ENCODE measurements at places on chromosomes 7 and 10.

- no peak for DNase-seq
Measured at GRCh38 chr10:117775526-117775925, 233.0 kb downstream of the EMX2 start.

DNA sequence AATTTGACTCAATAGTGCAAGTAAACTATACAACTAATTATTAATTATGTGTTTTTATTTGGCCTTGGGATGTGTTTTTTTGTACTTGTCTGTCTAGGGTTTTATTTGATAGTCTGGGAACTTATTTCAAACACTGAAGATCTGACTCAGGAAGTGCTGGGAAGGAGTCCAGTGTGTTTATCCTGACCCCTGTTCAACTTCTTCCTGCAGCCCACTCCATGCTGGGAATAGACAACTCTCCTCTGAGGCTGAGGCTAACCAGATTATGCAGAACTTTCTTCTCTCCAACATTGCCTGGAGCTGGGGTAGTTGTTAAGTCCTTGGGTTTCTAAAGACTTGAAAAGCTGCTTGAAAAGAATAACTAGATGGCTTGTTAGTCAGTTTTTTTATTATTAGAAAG lies 6.9 kb downstream of the CISD1 start:
- no peak for DNase-seq

GRCh38 chr10:123150986-123151736 lies 3.0 kb upstream of the BUB3 start:
- DNase-seq: no peak

DNA sequence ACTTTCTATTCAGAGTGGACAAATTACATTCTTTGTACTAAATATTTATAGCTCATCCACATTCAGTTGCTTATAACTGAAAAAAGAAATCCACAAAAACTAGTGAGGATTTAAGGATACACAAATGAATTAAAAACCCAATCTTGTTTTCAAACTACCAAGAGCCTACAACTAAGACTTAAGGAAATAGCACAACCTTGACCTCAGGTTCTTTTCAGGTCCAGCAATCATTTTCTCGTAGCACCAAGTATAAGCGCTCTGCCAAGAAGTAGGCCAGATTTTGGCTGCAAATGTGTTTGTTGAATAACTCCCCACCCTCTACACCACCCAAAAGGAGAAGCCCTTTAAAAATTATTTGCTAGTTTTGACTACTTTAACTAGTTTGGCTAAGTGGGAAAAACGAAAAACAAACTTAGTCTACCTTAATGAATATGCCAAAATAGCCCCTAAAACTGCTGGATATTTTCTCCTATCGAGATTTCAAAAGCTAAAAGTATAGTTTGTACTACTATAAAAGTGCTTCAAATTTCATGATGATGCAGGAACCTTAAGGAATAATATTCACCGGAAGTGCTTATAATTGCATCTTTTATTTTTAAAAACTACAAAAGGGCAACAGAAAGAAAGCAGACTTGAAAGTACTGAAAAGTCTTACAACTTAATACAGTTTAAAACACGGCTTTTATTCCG lies 2.7 kb upstream of the KMT2E start:
- peak; percentile 38 for DNase-seq

DNA sequence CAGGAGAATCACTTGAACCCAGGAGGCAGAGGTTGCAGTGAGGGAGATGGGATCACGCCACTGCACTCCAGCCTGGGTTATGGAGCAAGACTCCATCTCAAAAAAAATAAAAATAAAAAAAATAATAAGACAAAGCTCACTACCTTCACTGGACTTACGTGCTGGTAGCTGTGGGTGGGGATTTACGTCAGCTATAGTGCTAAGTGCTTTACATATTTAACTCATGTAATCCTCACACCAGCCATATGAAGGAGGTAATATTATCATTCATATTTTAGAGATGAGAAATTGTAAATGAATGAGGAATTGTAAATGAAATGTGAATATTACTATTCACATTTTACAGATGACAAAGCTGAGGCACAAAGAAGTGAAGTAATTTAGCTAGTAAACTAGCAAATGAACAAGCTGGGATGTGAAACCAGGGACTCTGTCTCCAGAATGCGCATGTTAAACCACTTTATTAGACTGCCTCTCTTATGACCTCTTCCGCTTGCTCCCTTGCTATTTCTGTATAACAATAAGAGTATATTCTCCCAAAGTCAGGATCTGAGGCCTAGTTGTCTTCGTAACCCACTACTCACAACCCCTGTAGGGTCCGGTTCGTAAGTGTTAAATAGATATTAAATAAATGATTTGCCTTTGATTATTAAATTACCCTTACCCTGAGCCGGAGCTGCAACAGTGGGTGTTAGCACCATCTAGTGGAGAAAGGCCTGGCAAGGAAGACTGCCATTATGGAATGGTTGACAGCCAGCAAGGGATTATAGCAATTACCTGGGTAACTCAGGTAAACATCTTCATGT lies 70.2 kb downstream of the HTR7 start:
- peak; percentile 30 for DNase-seq

GRCh38 chr10:112672706-112673105 lies 225.7 kb downstream of the VTI1A start:
- DNase-seq: no peak

- DNase-seq: no peak
Measured at GRCh38 chr7:6071406-6071805, 40.2 kb downstream of the ANKRD61 start.

- peak; percentile 65 for DNase-seq
Measured at GRCh38 chr10:104273899-104274575, 5.1 kb downstream of the GSTO2 start.

GRCh38 chr7:10116511-10116910 lies 857.2 kb upstream of the PHF14 start:
- DNase-seq: no peak

DNA sequence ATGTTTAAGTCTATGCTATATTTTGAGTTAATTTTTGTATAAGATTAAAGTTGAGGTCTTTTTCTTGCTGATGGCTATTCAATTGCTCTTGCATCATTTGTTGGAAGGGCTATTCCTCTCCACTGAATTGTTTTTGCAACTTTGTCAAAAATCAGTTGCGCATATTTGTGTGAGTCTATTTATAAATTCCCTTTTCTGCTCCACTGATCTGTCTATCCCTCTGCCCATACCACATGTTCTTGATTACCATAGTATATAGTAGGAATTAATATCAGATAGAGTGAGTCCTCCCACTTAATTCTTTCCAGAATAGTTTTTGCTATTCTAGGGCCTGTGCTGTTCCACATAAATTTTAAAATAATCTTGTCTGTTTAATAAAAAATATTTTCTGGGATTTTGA lies 152.4 kb upstream of the ADCY1 start:
- no peak for DNase-seq

DNA sequence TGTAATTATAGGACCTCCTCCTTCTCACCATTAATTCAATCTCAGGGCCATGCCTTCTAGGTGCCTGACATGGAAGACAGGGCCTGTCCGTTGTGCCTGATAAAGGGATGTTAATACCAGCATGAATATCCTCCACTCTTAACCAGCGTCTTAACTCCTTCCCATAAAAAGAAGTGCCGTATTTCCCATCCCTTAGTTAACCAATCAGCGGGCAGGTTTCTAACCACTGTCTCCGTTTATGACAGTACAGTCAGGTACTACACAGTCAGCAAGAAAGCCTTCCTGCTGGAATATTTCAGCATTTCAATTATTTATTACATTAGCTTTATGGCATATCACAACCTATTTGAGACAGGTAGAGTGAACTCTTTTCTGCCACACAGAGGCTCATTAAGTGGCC lies 308.6 kb upstream of the FZD8 start:
- no peak for DNase-seq

GRCh38 chr7:8443576-8444467 lies 10.4 kb downstream of the NXPH1 start:
- DNase-seq: peak; percentile 6

- DNase-seq: no peak
Measured at GRCh38 chr10:101405001-101405400, 51.0 kb downstream of the BTRC start.

DNA sequence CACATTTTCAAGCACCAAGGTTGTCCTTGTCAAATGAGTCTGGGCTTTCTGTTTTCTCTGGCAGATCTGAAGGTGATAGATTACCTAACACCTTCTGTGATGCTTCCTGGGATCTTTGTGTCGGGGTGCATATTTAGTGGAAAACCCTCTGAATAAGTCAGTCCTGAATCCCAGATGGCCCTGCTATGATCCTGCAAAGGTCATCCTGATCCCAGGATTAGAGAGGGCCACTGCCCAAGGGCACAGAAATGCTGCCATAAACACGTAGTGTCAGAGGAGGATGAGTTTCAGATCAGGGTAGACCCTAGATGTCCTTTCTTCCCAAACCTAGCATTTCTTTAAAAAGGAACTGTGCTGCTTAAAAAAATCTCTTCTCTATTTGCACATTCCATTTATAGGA lies 19.0 kb downstream of the AGR2 start:
- no peak for DNase-seq

- no peak for DNase-seq
Measured at GRCh38 chr10:25467881-25468280, 293.1 kb downstream of the GPR158 start.

GRCh38 chr7:91556956-91557650 lies 292.9 kb downstream of the FZD1 start:
- DNase-seq: no peak

GRCh38 chr7:50068026-50068425 lies 25.0 kb downstream of the ZPBP start:
- peak; percentile 35 for DNase-seq

DNA sequence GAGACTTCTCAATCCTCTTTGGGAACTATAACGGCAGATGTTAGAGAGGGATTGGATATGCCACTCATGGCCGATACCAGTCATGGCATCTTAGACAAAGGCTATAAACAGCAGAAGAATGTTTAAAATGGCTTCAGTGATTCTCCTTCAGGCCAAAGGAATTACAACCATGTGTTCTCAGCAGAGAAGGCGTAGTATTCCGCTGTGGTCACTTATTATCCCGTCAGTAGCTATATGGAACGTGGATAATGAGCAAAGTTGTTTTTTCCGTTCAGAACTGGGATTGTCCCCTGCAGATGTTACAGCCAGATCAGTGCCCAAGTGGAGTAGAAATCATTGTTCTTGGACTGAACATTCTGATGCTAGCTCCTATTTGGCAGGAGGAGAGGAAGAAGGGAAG lies 43.1 kb downstream of the TEX36 start:
- no peak for DNase-seq

DNA sequence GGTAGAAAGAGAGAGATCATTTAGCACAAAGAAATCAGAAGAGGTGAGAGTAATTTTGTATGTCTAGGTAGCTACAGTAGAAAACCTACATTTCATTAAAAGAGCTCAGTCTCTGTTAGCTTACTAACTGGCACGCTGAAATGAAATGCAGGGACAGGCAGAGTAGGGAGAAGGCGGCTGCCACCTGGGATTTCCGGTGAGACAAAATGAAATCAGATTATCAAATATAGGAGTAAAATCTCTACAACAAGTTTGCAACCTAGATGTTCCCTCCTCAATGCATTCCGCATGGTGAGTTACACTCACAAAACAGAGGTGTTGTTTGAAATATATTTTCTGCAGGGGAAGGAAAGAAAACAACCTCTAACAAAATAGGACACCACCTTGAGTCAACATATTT lies 55.9 kb downstream of the VOPP1 start:
- no peak for DNase-seq

- no peak for DNase-seq
Measured at GRCh38 chr7:132472463-132473120, 103.7 kb downstream of the PLXNA4 start.

DNA sequence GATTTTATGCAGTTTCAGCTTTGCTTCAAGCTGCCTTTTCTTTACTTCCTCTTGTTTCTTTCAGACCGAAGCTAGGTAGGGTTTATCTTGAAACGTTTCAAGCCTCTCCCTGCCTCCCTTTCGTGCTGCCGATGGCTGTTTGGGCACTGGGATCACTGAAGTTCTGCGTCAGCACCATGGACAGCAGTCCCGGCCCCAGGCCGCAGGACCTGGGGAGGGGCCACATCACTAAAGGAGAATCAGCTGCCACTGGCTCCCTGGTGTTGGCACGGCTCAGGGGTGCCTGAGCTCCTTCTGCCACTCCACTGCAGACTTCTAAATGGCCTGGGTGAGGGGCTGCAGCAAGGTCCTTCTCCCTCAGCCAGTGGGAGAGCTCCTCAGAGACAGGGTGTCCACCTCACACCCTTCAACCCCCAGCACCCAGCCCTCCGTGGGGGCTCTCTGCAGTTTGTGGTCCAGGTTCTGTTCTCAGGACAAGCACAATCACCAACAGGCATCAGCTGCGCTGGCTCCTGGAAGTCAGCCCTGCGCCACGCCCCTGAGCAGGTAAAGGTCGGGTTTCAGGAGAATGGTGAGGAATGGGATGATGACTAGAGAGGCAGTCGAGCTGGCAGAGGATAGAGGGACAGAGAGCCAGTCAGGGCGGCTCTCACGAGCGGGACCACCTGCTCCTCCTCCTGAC lies 387.2 kb downstream of the TCERG1L start:
- DNase-seq: peak; percentile 2

- DNase-seq: peak; percentile 18
Measured at GRCh38 chr10:97347317-97347716, 12.8 kb upstream of the FRAT2 start.

- no peak for DNase-seq
Measured at GRCh38 chr7:898855-899681, 22.7 kb downstream of the GET4 start.

DNA sequence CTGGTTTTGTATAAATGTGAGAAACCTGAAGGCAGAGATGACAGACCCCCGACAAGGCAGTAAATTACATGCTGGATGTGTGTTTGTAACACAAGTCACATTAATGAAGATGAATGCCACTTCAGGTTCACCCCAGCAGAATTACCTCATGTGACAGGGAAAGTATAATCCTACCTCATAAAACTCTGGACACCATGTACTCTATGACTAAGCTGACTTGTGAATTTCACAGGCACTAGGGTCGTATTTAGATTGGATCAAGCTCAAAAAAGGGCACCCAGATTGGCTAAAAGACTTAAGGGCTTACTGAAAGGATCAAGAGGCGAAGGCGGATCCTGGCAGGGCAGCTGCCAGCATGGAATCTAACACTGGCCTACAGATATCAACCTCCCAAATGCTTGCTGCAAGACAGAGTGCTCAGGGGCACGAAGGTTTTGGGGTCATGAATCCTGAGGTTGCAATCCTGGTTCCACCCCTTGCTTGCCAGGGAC lies 161.4 kb downstream of the PIP4K2A start:
- DNase-seq: no peak

DNA sequence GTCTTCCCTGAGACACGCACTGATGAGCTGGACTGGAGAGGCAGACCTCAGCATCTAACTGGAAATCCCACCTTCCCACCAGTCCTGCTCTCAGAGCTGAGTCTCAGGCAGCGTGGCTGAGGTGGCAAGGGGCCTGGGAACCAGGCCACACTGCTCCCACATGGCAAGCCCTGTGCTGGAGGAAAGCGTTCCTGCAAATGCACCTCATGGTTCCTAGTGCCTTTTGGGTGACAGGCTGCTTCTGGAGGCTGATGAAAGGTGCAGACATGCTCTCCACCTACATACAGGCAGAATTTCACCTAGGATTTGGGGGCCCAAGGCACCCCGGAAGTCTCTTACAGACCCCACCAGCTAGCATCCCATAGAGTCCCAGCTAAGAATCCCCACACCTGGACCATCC lies 432.9 kb upstream of the FOXK1 start:
- DNase-seq: no peak

GRCh38 chr7:106287786-106288185 lies 3.0 kb upstream of the NAMPT start:
- no peak for DNase-seq

GRCh38 chr7:73429215-73429614 lies 4.4 kb upstream of the FZD9 start:
- DNase-seq: no peak

GRCh38 chr7:22765609-22766008 lies 38.6 kb downstream of the IL6 start:
- no peak for DNase-seq

- DNase-seq: no peak
Measured at GRCh38 chr7:137172105-137172590, 171.4 kb downstream of the PTN start.

All from hematopoietic multipotent progenitor cell treated with erythropoietin and hydrocortisone succinate and interleukin-3 and kit ligand, for 8 days (in vitro differentiated cells).